Psoas muscle (tissue), 8 donors: ENCODE measurements at places on chromosomes 5 and 9. TPM values are rescaled to one million over a fixed set of nuclear protein-coding genes. Genes with fewer than 3 reads are reported as not detected.

Gene RFK
- total RNA-seq = 14.7 TPM

Gene SPATA6L
- 0.79 TPM for total RNA-seq

Gene CATSPER3
- 1.0 TPM for total RNA-seq

Gene PPIC
- total RNA-seq = 17.1 TPM

Gene ANGPTL2
- total RNA-seq = 23.0 TPM

Gene QSOX2
- total RNA-seq = 3.8 TPM

Gene CEL
- 2.0 TPM for total RNA-seq

Gene ZFP37
- total RNA-seq = 1.4 TPM

Gene PCDHAC2
- 0.17 TPM for total RNA-seq

Gene GRM6
- not detected for total RNA-seq

Gene UAP1L1
- 1.8 TPM for total RNA-seq

Gene MARCHF11
- not detected for total RNA-seq

Gene BTNL3
- total RNA-seq = not detected

Gene VCAN
- 8.8 TPM for total RNA-seq

Gene RETREG1
- total RNA-seq = 63.2 TPM

Gene RORB
- 0.02 TPM for total RNA-seq

Gene SLCO6A1
- total RNA-seq = not detected

Gene CA9
- total RNA-seq = not detected

Gene TMEM171
- total RNA-seq = 0.59 TPM

Gene GRXCR2
- not detected for total RNA-seq

Gene SPATA31E1
- not detected for total RNA-seq

Gene PRSS3
- total RNA-seq = not detected
